Stimulated activated CD4-positive, alpha-beta T cell treated with anti-CD3 and anti-CD28 coated beads, Interleukin-4, amount 100 ng/mL, for 1 hour (primary cell): ENCODE measurements at places on chromosomes 2 and 18.

GRCh38 chr18:79884294-79884962 is 67.0 kb downstream of the SLC66A2 start:
- no peak for DNase-seq

DNA sequence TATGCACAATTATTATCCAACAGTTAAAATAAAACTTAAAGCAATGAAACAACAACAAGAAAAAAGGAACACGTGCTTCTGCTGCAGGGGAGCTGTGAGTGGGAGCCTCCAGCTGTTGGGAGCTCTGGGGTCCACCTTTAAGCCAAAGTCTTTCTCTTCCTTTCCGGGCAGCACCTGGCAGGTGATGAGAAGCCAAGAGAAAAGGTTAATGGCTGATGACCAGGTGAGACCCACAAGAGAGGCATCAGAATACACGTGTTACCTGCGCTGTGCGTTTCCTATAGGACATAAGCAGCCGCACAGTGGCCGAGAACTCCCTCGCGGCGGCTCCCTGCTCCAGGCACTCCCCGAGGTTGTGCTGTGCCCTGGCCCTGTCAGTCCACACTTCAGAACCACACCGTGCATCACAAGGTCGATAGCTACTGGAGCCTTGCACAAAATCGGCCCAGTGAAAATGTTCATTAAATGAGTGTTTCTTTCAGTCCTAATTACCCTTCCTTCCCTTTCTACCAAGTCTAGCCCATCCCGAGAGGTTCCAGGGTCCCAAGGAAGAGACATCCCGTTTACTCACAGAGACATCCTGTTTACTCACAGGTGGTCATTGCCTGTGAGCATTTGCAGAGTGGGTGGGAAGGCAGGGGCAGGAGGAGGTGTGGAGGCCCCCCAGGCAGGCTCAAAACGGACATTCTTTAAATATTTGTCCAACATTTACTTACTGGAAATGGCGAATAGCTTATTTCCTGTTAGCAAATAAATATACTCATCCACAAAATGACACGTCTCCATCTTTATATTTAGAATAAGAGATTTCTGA is 44.9 kb upstream of the ASB18 start:
- no peak for DNase-seq

DNA sequence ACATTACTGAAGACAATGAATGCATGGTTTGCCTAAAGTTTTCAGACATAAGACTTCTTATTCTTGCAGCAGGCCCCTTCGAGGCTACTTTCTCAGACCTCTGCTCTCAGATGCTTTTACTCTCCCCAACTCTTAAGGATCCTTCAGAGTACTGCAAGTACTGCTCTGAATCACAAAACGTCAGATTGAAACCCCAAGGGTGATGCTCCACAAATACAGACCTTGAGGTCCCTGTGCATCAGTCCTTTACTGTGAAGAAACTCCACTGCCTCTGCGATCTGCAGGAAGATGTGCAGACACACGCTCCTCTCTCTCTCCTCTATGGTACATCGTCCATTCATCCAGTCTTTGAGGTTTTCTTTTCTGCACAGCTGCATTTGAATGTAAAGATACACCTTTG is 52.8 kb downstream of the EIF2AK3 start:
- no peak for DNase-seq

DNA sequence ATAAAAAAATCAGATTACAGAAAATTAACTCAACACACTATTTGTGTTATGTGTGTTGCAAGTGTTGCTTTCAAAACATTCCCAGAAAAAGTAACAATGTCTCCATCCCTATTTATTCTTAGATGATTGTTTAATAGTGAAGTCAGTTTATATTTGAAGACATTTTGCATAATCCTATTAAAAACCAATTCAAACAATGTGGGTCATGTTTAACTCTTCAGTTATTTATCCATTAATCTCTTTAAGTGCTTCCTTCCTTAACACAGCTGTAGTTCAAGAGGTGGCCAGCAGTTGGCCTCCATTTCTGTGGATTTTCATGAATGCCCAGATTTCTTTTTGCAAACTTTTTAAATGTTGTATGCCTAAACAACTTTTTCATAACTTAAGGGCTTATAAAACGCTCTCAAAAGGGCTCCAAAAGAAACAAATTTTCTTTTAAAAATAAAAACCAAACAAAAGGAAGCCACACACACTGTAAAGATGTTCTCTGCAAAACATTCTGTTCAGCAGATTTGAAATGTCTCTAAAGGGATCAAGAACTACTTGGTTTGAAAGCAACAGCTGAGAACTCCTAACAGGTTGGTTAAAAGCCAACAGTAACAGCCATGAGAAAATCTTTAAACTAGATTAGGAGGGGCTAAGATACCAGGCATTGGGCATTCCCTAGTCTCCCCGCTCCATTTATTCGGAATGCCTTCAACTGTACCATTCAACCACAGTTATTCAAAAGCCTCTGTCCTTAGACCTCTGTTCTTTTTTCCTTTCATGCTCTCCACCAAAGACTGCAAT is 71.5 kb downstream of the THADA start:
- DNase-seq: no peak

DNA sequence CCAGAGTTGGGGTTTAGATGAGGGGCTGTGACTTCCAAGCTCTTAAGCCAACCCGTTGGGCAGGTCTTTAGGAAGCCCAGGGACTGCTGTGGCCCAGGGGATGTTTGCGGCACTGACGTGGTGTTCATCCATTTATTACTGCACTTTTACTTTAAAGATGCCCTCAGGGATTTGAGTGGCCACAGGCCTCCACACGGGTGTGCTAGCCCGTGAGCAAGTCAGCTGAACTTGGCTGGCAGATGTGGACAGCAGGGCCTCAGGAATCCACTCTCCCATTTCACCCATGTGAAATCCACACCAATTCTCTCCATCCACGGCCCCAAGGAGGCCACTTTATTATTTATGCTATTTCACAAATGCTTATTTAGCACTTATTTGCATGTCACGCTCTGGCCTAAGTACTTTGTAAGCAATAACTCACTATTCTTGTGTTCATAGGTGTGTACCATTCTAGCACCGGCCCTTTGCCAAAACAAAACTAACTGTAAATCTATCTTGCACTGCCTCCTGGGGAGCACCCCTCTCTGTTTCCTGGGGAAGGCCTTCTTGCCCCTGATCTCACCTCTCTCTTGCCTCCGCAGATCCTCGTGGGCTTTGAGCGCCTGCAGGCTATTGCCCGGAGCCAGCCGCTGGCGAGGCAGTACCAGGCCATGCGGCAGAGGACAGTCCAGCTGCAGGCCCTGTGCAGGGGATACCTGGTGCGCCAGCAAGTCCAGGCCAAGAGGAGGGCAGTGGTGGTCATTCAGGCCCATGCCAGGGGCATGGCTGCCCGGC is 39.1 kb upstream of the GPR17 start:
- no peak for DNase-seq

- DNase-seq: no peak
Observed at GRCh38 chr2:209985874-209986273, 16.6 kb upstream of the RPE start.

- no peak for DNase-seq
Observed at GRCh38 chr2:216370961-216371712, 1.1 kb downstream of the MARCHF4 start.

- no peak for DNase-seq
Observed at GRCh38 chr2:44745922-44746766, 195.4 kb upstream of the SIX3 start.
